ENCODE measurements at places on chromosomes 6 and 20.

DNA sequence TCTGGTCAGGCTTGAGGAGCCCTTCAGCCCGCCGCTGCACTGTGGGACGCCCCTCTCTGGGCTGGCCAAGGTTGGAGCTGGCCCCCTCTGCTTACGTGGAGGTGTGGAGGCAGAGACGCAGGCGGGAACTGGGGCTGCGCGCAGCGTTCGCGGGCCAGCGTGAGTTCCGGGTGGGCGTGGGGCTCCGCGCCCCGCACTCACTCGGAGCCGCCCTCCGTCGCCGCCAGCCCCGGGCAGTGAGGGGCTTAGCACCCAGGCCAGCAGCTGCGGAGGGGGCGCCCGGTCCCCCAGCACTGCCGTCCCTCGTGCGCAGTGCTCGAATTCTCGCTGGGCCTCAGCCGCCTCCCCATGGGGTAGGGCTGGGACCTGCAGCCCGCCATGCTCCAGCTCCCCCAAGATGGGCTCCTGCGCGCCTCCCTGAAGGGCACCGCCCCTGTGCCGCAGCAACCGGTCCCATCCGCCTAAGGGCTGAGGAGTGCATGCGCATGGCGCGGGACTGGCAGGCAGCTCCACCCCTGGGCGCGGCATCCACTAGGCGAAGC lies 695.9 kb downstream of the EPHA7 start:
- no peak for DNase-seq

GRCh38 chr6:80922916-80923455 lies 816.5 kb downstream of the BCKDHB start:
- DNase-seq = no peak

GRCh38 chr20:61765871-61766654 lies 299.6 kb downstream of the TAF4 start:
- DNase-seq = no peak

GRCh38 chr6:30915591-30915946 lies 1.5 kb downstream of the VARS2 start:
- peak; percentile 72 for DNase-seq

DNA sequence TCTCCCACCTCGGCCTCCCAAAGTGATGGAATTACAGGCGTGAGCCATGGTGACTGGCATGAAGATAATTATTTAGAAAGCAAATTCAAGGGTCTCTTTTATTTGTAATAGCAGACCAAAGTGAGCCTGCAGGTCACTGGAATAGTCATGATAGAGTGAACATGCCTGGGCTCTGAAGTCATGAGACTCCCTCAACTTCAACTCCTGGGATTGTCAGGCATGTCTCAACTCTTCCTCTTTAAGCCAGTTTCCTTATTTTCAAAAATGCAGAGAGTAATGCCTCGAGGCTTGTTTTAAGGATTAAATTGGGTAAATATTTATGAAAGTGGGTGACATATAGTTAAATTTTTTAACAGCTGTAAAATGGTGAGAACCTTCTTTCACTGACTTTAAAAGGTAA lies 22.7 kb upstream of the HECA start:
- DNase-seq = no peak

GRCh38 chr6:29748391-29749307 lies 25.4 kb downstream of the HLA-F start:
- DNase-seq = peak; percentile 89

DNA sequence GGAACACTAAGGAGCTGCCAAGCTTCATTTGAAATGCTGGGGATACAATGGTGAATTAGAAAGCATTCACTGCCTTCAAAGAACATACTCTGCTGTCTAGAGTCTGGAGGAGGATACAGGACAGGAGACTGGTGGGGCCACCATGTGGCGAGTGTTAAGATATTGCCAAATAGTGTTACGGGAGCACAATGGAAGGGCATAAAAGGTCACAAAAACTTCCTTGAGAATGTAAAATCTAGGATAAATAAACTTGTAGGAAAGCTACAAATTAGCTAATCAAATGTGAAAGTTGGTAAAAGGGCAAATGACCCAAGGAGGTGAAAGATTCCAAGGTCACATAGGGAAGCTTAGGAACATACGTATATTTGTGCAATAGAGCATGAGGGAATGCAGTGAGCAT lies 271.7 kb downstream of the RFPL4B start:
- DNase-seq = peak; percentile 25

DNA sequence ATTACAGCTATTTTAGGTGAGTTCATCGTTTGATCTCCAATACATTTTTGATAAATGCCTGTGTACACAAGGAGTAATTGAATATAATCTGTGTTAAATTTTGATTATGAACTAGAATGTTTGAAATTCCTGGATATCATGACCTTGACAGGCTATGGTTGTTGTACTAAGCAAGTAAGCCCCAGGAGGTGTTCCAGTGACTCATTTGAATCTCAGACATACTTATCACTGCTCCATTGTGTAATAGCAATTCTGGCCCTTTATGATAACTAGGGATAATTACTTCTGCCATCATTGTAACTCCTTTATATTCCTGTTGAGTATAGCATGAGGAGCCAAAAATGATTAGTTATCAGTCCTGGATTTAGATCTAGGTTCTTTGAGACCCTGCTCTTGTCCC lies 1424.6 kb upstream of the ADGRB3 start:
- DNase-seq = no peak

- DNase-seq = no peak
Measured at GRCh38 chr6:39269961-39270360, 40.7 kb upstream of the KCNK5 start.

GRCh38 chr6:38703949-38704590 lies 1.1 kb upstream of the GLO1 start:
- DNase-seq = no peak

- DNase-seq = no peak
Measured at GRCh38 chr6:155317186-155317585, 2.9 kb upstream of the TFB1M start.

- no peak for DNase-seq
Measured at GRCh38 chr20:6665621-6666355, 101.7 kb upstream of the BMP2 start.

- DNase-seq = no peak
Measured at GRCh38 chr6:41702771-41703494, 32.5 kb downstream of the TFEB start.

GRCh38 chr20:36102306-36102705 lies 52.2 kb upstream of the EPB41L1 start:
- DNase-seq = no peak

DNA sequence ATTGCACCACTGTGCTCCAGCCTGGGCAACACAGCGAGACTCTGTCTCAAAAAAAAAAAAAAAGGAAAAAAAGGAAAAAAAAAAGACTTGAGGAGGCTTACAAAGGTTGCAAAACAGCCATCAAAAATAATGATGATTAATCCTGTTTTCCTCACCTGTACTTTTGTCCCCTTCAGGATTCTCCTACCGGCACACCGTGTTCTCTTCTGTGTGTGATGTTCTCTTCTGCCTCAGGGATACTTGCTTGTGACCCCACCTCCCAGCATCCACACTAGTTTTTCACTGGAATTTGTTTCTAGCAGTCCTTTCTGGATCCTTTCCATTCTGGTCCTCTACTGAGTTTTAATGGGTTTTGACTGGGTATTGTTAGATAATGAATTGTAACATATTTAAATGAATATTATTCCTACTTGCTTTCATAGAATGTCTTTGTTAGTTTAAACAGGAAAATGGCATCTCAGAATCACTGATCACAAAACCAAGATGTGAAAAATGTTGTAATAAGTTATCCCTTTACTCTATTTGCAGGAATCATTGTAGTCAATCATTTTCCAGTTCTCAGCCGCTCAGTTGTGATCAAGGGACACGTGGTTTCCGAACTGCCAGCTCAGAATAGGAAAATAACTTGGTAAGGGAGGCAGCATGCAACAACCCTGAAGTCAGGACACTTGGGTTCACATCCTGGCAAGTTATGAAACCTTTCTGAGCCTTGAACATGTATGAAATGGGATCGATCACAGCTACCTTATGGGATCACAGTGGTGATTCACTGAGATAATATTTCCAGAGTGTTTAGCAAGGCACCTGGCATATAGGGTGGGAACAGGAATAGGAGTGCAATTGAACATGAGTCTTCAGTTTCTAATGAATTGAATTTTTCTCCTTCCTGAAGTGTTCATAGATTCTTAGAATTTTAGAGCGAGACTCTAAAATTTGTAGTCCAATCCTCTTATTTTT lies 8.5 kb downstream of the C6orf89 start:
- no peak for DNase-seq

GRCh38 chr6:52524918-52525317 lies 51.9 kb downstream of the TRAM2 start:
- DNase-seq = no peak

DNA sequence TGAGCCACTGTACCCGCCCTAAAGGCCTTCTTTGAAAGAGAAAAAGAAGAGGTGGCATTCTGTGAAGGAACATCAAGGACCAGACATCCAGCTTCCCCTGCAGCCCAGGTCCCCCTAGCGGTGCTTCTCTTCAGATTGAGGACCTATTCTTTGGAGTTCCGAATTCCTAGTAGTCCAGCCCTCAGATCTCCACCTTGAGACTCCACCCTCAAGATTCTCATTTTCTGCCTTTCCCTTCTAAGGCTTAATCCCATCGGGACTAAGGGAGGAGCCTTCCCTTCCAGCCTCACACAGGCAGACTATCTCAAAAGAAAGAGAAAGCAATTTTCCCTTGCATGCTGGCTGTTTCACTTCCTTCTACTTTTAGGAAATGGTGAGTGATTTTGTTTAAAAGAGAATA lies 32.5 kb downstream of the MUC22 start:
- DNase-seq = peak; percentile 50

DNA sequence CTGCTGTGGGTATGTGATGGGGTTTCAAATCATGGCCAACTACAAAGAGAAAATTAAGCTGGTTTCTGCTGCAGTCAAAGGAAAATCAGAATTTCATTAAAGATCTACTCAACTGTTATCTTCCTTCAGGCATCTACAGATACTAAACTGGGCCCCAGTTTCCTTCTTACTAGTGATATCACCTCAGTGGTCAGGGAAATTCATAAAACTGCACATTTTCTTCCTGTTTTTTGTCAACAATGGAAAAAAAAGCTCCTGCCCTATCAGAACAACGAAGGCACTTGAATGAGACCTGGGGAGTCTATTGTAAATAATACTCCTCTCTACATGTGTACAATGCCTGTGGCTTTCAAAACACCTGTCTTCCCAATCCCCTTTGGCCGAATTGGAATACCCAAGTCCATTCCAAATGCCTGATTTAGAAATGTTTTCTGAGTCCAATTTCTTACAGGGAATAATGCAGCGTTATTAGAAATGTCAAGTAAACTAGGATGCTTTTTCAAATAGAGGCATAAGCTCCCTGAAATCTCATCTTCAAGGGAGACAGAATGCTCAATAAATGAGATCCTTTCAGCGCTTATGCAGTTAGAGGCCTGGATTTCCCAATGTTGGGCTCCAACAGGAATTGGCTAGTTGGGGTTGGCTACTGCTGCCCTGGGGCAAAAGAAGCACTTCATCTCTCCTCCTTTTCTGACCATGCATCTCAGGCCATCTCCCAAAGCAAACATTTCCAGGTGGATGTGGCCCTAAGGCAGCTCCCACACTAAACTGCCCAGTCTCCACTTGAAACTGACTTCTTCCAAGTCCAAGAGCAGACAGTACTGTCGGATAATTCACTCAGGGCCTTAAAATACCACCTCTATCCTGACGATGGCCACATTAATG lies 143.3 kb downstream of the NFATC2 start:
- no peak for DNase-seq

- DNase-seq = no peak
Measured at GRCh38 chr20:10532361-10532760, 97.3 kb downstream of the SLX4IP start.

DNA sequence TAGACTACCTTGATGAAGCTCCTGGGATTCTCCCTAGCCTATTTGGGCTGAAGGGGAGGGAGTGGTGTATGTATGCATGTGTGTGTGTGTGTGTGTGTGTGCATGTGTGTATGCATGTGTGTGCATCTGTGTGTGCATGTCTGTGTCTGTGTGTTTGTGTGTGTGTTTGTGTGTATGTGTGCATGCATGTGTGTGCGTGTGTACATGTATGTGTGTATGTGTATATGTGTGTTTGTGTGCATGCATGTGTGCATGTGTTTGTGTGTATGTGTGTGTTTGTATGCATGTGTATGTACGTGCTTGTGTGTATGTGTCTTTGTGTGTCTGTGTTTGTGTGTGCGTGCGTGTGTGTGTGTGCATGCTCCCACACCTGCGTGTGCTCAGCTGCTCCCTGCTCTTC lies 15.4 kb downstream of the FGD2 start:
- DNase-seq = no peak

DNA sequence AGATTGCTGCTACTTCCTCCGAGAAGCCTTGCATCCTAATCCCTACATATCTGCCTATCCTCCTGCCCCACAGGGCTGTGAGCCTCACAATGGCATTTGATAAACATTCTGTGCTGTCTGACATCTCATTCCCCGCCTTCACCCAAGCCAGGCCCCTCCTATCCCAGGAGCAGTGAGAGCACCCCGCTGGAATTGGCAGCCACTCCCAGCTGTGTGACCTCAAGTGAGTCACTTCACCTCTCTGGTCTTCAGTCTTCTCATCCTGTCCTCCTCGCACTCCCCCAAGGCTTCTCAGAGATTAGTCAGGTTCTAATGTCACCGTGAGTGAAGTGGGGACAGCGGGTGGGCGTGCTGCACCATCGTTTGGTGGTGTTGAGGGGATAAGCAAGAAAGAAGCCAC lies 81.7 kb downstream of the CDH22 start:
- no peak for DNase-seq

GRCh38 chr6:121666814-121667213 lies 231.4 kb downstream of the GJA1 start:
- DNase-seq = no peak

- DNase-seq = no peak
Measured at GRCh38 chr6:13413900-13414555, 73.4 kb downstream of the GFOD1 start.

GRCh38 chr6:139990026-139990686 lies 615.7 kb upstream of the CITED2 start:
- no peak for DNase-seq

Data from NCI-H526 (cell line).